ENCODE measurements at places on chromosomes 4 and X.

GRCh38 chrX:133544115-133544514 lies 128.8 kb upstream of the GPC4 start:
- DNase-seq, result no peak

DNA sequence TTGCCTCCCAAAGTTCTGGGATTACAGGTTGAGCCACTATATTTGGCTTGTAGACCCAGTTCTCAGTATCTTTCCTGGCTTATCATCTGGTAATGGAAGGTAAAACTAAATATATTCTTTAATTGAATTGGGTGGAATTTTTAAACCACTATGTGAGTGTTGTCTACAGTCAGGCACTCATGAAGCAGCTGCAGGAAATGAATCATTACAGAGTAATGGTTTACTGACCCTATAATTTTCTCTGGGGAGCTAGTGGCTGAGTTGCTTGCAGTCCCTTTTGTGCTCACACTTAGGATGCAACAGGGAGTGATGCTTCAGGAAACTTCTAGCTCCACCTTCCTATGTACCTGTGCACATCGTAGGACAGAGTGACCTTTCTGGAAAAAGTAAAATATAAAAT lies 4.1 kb upstream of the UGT2B7 start:
- no peak for DNase-seq

DNA sequence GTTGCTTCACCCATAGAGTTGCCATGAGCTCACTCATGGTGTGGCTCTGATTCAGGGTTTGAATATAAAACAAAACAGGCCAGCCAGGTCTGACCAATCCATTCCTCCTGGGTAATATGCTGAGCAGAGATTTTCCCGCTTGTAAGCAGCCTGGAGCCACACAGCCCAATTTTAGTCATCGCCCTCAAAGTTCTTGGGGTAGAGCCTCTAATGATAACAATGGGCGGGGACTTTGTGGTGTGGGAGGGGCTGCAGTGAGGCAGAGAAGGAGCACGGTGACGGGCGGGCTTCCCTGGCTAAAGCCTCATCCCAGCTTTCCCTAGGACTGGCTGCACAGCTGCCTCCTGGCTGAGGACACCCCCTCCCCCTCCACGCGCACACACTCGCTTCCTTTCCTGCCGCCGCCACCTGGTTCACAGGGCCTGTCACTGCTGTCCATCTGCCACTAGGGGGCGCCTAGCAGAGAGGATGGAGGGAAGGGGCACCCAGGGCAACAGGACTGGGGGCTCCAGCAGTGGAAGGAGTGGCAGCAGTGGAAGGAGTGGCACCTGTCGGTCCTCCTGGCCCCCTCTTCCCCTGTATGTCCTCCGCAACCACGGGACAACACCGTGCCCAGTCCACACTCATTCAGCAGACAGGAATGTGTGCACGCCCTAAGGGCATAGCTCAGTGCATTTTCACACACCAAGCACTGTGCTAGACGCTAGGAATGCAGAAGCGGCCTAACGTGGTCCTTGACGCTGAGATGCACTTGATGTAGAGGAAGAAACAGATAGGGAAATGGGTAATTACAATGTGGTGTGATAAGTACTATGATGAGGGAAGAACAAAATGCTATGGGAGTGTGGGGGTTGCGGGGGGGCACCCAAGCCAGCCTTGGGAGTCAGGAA lies 26.8 kb downstream of the PRPS1 start:
- no peak for DNase-seq

- no peak for DNase-seq
Measured at GRCh38 chr4:8167291-8167690, 8.7 kb upstream of the ABLIM2 start.

GRCh38 chr4:104532677-104533076 lies 38.0 kb upstream of the CXXC4 start:
- no peak for DNase-seq

DNA sequence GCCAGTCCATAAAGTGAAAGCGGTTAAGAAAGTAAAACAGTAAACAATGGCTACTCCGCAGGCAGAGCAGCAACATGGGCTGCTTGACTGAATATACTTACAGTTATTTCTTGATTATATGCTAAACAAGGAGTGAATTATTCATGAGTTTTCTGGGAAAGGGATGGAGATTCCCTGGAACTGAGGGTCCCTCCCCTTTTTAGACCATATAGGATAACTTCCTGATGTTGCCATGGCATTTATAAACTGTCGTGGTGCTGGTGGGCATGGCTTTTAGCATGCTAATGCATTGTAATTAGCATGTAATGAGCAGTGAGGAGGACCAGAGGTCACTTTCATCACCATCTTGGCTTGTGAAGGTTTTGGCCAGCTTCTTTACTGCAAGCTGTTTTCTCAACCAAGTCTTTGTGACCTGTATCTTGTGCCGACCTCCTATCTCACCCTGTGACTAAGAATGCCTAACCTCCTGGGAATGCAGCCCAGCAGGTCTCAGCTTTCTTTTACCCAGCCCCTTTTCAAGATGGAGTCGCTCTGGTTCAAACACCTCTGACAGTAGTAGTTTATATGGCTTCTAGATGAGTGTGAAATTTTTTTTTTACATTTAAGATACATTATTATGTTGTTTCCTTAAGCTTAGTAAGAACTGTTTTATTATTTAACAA lies 514.8 kb upstream of the TENM3 start:
- no peak for DNase-seq

GRCh38 chr4:115107411-115107810 lies 6.0 kb downstream of the NDST4 start:
- DNase-seq, result no peak

DNA sequence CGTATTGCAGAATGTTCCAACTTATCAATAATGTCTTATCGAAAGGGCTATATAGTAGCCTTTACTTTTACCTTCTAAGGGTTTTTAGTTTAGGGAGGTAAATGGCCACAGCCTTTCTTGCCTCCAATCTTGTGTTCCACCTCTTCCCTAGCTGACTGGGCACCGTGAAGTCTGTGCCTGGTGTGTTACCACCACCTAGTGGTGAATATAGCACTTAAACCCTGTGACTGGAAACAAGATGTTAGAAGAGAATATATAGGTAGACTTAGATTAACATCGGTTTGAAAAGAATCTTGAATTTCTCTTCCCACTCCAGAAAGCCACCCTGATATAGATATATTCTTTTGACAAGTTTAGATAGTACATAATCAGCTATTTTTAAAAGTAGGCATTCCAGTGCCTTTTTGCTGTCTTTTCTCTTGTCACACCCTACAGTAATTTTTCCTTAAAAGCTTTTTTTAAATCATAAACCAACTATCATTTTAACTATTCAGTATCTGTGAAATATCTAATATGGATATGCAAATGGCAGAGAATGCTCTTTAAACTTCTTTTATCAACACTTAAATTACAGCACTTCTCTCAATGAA lies 27.8 kb upstream of the ADH7 start:
- DNase-seq, result no peak

DNA sequence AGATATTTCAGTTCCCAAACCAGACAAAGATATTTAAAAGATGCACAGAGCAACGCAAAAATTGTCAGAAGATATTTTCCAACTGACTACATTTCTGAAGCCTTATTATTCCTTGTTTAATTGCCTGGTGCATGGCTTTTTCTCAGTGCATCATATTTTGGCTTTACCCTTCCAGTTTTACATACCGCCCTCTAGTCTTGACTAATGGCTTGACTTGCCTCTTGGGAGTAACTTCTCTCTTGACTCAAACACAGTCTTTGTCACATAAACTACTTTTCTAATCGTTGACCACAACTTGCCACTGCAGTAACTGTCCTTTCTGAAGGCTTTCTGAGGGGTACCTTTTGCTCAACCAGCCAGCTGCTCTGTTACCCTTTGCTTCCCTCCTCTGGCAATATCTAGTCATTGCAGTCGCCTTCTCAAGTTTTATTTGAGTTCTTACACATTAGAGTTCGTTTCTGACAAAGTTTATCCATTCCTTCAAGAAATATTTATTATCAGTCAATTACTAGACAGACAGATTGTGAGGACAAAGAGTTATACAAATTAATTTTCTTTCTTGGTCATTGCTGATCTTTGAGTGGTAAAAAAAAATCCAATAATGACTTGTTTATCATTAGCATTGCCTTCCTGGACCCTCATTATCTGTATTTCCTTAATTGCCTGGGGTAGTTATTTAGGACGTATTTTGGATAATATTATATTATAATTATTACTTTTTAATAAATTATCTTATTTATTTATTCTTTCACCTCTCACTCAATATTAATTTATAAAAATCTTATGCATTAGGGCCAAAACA lies 506.9 kb upstream of the PCDH10 start:
- DNase-seq, result peak; percentile 10

DNA sequence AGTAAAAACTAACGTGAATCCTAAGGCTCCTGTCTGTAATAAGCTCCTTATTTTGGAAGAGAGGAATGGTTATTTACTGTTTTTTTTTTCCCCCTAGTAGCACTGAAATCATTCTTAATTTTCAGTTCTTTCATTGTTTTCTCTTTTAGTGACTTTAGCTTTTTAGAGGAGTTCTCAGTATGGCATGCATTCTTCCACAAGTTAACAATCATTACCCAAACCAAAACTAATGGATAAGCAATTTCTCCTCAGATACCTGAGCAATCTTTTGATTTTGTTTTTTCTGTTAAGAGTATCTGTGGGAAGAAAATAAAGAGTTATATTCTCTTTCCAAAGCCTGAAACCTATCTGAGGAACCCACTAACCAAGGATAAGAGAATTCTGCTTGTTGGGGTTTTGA lies 16.7 kb upstream of the PPA2 start:
- DNase-seq, result no peak

GRCh38 chr4:147648656-147649055 lies 31.5 kb downstream of the TMEM184C start:
- DNase-seq, result no peak

- DNase-seq, result no peak
Measured at GRCh38 chrX:67780694-67781109, 236.9 kb downstream of the AR start.

DNA sequence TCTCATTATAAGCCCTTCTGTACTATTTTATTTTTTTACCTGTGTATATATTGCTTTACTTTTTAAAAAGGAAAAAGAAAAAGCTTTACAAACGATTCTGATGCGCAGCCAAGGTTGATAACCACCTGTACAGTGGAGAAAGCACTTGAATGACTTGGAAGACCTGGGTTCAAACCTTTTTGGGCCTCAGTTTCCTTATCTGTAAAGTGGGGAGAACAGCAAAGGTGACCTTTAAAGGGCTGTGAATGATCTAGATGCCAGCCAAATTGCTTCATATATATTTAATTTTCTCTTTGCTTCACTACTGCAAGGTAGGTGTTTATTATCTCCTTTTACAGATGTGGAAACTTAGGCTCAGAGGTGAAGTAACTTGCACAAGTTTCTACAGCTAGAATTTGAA lies 45.0 kb downstream of the SMC1A start:
- no peak for DNase-seq

DNA sequence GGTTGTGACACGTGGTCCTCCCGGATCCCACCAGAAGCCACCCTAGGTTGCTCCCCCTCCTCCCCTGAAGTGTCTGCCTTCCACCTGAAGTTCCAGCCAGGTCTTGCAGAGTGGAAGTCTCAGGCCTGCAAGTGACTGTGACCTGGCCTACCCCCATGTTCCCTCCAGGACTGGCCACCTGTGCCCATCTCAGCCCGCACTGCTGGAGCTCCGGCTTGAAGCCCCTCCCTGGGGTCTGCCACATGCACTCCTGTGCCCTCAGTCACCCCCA lies 6.1 kb upstream of the HGFAC start:
- no peak for DNase-seq

DNA sequence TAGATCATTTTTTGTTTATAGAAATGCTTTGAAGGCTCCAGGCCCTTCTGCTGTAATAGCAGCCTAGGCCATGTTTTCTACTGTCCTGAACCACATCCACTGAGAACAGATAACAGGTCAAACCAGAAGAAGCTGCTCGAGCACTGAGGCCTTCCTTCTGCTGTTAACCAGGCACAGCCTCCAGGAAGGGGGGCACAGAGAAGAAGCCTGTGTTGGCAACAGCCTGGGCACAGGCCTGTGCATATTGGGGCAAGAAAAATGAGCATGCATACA lies 37.4 kb upstream of the PDK3 start:
- no peak for DNase-seq

DNA sequence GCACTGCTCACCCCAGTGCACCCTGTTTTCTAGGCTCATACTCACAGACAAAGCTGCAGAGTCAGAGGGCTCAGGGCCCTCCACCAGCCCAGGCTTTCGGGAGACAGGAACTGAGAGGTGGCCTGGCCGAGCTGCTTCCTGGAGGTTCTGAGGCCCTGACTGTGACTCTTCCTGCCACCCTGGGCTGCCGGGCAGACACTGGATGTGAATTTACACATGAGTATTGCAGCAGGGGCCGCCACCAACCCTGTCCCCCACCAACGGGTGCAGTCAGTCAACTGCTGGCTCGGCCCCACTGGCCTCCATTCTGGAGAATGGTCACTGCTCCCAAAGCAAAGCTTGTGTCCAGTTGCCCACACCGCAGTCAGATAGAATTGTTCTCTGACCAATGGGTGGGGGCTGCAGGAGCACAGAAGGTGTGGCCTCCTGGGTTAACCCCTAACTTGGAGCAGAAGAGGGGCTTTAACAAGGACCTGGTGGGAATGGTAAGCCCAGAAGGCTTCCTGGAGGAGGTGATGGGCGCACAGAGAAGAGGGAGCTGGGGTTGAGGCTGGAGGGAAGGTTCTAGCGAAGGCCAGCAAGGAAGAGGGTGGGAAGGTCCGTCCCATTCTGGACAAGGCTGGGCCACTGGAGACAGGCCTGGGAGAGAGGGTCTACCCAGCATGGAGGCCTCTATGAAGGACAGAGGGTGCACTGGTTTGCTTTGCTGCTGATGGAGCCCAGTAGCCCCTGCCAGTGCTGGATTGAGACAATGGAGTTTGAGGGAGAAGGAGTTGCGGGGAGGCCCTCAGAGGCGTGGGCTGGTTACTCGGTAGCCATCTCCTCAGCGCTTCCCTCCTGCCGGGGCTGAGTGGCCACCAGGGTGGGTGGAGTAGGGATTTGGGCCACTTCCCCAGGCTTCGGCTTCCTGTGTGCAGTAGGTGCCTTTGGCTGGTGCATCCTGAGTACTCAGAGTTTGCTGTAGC lies 135.3 kb downstream of the CPZ start:
- no peak for DNase-seq

DNA sequence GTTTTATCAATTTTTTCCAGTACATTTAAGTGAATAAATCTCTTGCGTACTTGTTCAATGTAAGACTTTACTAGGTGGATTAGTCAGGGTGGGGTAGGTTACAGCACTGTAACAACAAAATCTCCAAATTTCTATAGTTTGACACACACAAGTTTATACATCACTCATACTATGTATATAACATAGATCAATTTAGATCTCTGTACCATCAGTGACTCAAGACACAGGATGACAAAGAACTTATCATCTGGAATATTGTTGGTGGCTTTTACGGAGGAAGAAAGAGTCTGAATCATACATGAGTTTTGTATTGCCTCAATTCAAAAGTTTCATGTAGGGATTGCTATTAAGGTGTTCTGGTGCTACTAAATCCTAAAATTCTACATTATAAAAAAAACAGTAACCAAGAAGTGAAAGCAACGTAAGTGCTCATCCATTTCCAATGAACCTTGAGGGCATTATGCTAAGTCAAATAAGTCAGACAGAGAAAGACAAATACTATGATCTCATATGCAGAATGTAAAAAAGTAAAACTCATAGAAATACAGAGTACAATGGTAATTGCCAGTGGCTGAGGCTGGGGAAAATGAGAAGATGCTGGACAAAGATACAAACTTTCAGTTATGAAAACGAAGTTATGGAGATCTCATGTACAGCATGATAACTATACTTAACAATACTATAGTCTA lies 98.0 kb upstream of the DKK2 start:
- no peak for DNase-seq

GRCh38 chr4:105707782-105708180 lies 708 bp downstream of the INTS12 start:
- DNase-seq, result no peak

- DNase-seq, result no peak
Measured at GRCh38 chr4:161172396-161173026, 991.3 kb downstream of the FSTL5 start.
